ENCODE measurements at places on chromosomes 7 and 10.

DNA sequence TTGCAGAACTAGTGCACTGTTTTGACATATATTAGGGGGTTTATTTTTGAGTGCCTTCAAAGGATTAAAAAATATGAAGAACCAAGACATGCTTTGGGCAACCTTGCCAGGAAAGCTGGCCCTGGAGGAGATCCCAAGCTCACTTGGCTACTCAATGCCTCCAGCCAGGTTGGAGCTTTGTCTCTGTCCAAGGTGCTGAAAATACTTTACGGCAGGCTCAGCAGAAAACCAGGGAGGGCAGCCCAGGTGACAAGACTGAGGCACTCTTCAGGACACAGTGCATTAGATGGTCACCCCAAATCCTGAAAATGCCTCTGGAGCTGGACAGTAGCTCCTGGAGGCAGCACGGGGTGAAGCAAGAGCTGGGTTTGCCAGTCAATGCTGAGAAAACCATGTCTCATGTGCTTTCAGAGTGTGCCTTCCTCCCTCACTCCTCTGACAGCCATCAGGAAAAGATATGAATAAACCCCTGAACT lies 5.8 kb upstream of the KCNH2 start:
- no peak for DNase-seq

DNA sequence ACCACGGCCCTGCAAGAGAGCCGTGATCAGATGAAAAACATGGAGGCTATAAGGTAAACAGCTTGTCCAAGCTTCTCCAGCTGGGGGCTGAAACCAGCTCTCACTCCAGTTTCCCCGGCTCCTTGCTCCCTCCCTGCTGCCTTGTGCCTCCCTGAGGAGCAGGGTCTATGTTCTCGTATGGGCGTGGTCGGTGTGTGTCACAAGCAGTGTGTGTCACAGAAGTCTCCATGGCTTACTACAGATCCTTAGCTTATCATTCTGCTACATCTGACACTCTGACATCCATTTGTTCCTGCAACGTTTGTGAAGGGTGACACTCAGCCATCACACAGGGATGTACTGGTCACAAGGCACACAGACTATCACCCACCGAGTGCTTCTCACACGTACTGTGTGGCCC lies 54.6 kb downstream of the CSGALNACT2 start:
- no peak for DNase-seq

GRCh38 chr10:49458869-49459268 lies 63.0 kb upstream of the DRGX start:
- DNase-seq, result no peak

- no peak for DNase-seq
Measured at GRCh38 chr10:69839696-69840345, 38.1 kb downstream of the COL13A1 start.

- DNase-seq, result no peak
Measured at GRCh38 chr10:122981066-122981464, 864 bp downstream of the PSTK start.

GRCh38 chr7:134414109-134414508 lies 44.8 kb downstream of the AKR1B1 start:
- DNase-seq, result no peak

All from NCI-H2029 treated with DMSO at 0.1 percent for 48 hours (cell line).